ENCODE measurements at places on chromosomes 7 and 10.

DNA sequence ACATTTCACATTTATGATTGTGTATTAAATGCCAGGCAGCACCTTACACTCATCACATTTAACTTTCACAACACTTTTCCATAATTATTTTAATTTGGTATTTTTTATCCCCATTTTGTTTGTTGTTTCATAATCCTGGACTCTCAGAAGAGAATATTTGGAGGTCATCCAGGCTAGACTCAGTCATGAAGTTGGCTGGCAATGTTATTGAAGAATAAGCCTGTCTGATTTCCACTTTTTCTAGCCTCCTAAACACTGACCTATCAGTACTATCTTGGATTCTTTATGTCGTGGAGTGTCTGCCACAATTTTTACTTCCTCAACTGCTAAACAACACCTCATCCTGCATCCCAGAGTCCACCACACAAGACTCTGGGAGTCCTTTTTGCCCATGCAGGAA is 372.3 kb upstream of the NRP1 start:
- no peak for DNase-seq

- no peak for DNase-seq
Observed at GRCh38 chr10:1644191-1644711, 93.1 kb downstream of the ADARB2 start.

GRCh38 chr7:40622941-40623501 is 488.2 kb downstream of the SUGCT start:
- no peak for DNase-seq

- no peak for DNase-seq
Observed at GRCh38 chr10:123297175-123297574, 143.0 kb downstream of the BUB3 start.

- DNase-seq: no peak
Observed at GRCh38 chr7:158247758-158248487, 339.7 kb downstream of the PTPRN2 start.

GRCh38 chr10:11245095-11245479 is 227.4 kb downstream of the CELF2 start:
- no peak for DNase-seq

- DNase-seq: peak; percentile 89
Observed at GRCh38 chr7:25950488-25951413, 201.2 kb upstream of the NFE2L3 start.

All from DND-41 (cell line).